ENCODE measurements at places on chromosomes 5 and 9. TPM values are rescaled to one million over a fixed set of nuclear protein-coding genes. Genes with fewer than 3 reads are reported as not detected.

DNA sequence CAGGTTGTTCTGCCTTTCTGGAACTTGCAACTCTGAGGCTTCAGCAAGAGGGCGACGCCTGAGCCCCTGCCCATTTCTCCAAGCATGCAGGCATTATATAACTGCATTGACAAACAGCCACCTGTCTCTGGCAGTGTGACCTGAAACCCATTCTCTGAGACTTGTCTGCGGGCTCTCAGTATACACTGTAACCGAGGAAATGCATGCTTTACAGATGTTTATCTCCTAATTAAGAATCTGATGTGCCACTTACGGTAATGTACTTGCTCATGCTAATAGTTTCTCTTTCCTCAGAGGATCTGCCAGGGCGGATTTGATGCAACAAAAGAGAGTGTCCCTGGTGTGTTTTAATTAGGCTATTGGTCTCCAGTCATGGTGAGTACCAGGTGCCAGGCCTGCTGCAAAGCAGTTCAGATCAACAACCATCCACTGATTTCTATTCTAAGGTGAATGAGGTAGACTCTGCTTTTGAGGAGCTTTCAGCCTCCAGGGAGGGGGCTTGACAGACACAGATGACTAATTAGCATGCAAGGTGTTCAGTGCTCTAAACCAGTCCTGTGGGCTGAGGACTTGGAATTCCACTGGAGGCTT lies 593.7 kb upstream of the KLF4 start:
- ATAC-seq, result no peak

DNA sequence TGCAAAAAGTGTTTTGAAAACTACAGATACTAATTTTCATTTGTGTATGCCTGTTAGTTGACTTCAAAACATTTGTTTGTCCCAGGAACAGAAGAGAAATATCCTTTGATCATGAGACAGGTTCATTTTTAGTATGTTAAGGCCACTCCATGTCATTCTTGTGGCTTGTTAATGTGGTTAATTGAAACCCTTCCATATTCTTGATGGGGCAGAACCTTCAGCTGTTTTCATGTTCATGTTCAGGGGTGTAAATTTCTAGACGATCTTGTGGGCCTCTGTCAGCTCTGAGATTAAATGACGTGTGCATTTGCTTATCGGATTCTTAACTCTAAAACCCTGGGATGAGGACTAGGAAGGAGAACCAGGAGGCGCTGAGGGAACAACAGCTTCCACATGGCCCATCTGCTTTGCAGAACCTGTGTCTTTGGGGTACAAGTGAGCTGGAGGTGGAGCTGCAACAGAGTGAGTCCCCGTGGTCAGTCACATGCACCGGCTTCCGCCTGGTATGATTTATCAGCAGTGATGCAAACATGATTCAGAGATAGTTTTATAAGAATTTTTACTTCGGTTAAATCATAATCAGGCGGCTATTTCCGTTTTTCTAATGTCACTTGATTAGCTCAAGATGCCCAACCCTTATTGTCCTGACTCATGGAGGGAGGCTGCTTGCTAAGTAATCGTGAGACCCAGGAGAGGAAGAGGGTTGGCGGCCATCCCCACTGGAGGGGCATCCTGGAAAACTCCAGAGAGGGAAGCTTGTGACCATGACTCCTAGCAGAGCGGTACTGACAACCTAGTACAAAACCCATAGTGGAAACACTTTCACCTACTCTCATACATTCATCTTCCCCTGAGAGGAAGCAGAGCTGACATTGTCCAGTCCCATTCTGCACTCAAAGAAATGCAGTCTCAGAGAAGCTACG lies 138.4 kb downstream of the C9orf152 start:
- peak; percentile 53 for ATAC-seq

- ATAC-seq, result no peak
These were observed 141.5 kb downstream of the TRPM3 start for GRCh38 chr9:70979966-70980365.

The BRIX1 gene
- total RNA-seq, result 22.0 TPM

The PCDHGA10 gene
- 5.3 TPM for total RNA-seq

All from esophagus mucosa (tissue), 1 donor.